ENCODE measurements at places on chromosomes 4 and X. TPM values are rescaled to one million over a fixed set of nuclear protein-coding genes. Genes with fewer than 3 reads are reported as not detected.

HOPX gene
- total RNA-seq: not detected

GRCh38 chrX:15751155-15751819 lies 13.2 kb downstream of the CA5B start:
- peak; percentile 58 for DNase-seq

LDB2 gene
- 0.98 TPM for total RNA-seq

- no peak for DNase-seq
Measured at GRCh38 chr4:40462326-40462725, 127.2 kb downstream of the CHRNA9 start.
